Hematopoietic multipotent progenitor cell treated with erythropoietin and hydrocortisone succinate and interleukin-3 and kit ligand, for 8 days (in vitro differentiated cells): ENCODE measurements at places on chromosomes 12 and 14.

DNA sequence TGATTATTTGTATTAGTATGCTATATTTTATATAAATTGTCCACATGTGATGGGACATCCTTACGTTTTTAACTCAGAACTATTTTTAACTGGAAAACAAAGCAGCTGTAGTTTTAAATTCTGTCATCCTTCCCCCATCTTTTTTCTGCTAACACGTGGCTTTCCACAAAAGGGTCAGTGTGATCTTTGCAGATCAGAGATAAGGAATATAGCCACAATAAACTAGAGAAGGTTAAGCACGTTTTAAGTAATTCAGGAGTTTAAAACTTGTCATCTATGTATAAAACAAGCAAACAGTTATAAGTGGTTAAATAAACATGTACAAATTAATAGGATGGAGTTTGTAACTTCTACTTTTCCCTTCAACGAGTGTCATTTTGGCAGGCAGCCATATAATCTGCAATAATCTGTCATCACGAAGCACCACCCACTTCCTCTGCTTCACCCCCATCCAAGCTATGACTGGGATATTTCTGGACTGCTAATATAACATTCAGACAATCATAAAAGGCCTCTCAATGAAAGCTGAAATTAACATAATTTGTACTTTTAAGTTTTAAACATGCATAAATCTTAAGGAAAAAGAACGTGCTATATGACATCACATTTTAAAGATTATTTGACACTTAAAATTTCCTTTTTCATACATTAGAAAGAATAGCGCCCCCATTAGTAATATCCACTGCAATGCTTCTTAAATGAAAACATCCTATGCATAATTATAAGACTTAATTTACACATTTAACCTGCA is 15.3 kb downstream of the TAOK3 start:
- DNase-seq, result peak; percentile 92

DNA sequence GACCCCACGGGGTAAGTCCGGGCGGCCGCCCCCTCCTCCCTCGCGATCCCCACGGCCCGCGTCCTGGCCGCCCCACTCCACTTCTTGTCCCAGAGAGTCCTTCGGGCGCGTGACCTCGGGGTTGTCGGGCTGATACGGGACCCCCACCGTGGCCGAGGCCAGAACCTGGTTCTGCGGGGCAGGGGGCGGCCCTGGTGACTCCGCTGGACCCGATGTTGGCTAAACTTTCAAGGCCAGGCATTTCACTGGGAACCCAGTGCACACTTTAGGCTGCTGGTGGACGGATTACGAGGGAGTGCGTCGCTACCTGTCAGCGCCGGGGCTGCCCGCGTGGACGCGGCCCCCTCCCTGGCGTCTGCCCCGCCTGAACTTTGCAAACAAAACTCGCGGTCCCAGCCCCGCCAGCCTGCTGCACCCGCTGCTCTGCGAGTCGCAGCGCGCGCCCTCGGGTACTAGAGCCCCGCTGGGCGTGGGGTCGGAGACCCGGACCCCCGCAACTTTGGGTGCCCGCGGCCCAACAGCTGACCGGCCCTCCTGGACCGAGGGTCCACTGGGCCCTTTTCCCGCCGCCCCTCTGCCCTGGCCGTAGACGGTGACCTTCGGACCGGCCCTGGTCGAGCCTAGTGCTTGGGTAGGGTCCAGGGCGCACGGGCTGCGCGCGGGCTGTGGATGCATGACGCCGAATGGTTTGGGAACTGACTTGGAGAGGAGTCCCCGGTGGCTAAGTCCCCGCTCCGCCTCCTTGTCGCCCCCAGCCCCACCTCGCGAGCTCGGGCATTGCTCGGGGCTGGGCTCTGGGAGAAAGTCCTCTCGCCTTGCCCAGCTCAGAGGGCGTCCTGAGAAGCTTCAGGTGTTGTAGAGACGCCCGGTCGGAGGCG is 624 bp downstream of the RIN3 start:
- DNase-seq, result no peak

- peak; percentile 51 for DNase-seq
Observed at GRCh38 chr12:31323391-31324115, 2.4 kb downstream of the SINHCAF start.

DNA sequence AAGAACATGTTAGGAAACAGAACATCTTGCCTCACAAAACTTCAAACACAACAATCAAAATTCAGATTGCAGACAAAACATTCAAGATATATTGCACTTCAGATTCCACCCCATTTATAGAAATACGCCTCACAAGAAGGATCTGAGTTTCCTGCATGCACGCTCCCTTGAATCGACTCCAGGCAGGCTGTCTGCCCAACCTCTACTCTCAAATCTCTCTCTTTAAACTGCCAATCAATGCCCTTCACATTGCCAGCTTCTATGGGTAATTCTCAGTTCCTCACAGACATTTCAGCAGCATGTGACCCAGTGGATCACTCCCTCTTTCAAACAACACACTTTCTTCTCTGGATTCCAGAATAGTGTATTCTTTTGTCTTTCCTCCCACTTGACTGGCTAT is 184.1 kb downstream of the PRKD1 start:
- DNase-seq, result no peak

DNA sequence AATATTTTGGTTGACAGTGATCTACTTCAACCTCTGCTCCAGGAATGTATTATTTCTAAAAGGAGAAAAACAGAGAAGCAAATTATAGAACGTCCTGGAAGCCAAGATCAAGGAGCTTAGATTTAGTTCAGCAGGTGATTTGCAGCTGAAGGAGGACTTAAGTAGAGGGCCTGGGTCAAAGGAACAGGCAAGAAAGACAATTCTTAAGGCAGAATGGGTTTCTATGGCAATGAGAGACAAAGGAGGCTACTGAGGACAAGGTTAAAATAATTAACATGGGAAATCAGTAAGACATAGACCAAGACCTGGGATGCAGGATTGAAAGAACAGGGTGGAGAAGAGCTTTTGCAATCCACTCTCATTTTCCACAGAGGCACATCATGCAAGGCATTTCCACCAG is 2.4 kb upstream of the SNW1 start:
- no peak for DNase-seq

DNA sequence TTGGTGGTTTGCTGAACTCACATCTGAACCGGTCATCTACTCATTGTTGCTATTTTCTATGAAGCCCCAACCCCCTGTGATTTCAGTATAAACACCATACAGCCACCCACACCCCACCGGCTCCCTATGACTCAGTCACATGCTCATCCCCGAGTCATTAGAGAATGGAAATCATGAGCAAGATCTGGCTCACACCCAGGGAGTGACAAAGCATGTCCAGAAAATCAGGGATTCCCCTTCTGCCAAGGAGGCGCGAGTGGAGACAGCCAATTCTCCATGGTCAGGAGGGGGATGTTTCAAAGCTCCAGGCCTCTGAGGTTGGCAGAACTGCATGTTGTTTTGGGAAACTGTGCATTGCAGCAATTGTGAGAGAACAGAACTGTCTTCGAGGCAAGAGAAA is 657.5 kb upstream of the TBX3 start:
- DNase-seq, result no peak

- peak; percentile 23 for DNase-seq
Observed at GRCh38 chr12:25958428-25959070, at the start of gene RASSF8. Gene RASSF8 (plus strand): TSS chr12:25958682. CDS start chr12:26055344, 96,662 bp downstream.

DNA sequence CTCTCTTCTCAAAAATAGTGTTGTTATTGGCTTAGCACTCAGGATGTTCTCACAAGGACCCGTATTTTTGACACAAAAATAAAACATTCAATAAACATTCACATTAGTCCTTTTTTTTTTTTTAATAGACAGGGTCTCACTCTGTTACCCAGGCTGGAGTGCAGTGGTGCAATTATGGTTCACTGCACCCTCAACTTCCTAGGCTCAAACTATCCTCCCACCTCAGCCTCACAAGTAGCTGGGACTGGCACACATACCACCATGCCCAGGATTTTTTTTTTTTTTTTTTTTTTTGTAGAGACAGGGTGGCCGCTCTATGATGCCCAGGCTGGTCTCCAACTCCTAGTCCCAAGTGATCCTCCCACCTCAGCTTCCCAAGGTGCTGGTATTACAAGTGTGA is 27.0 kb downstream of the PPP1R13B start:
- DNase-seq, result no peak

- no peak for DNase-seq
Observed at GRCh38 chr12:7297865-7298264, 6.0 kb upstream of the ACSM4 start.

DNA sequence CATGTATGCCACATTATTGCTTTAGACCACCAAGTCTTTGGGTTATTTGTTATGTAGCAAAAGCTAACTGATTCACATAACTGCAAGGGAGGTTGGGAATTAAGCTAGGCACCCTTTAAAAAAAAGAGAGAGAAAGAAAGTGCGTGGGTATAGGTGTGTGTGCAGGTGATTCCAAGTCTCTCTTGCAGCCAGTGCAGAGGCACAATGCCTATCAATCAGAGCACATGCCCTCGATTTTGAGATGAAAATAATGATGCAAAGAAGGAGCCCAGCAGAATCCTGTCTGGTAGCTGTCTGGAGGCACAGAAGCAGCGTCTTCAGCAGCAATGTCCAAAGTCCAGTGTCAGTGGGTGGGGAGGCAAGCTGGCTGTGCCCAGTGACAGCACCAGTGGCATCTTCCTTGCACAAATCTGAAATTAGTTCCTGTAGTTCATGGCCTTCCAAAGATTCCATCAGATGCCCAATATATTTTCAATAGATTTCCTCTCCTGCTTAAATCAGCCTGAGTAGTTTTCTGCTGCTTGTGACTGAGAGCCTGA is 62.4 kb upstream of the TBPL2 start:
- DNase-seq, result no peak
